ENCODE measurements at places on chromosomes 12 and 14.

GRCh38 chr14:89430391-89431236 lies 13.6 kb upstream of the FOXN3 start:
- DNase-seq = no peak

DNA sequence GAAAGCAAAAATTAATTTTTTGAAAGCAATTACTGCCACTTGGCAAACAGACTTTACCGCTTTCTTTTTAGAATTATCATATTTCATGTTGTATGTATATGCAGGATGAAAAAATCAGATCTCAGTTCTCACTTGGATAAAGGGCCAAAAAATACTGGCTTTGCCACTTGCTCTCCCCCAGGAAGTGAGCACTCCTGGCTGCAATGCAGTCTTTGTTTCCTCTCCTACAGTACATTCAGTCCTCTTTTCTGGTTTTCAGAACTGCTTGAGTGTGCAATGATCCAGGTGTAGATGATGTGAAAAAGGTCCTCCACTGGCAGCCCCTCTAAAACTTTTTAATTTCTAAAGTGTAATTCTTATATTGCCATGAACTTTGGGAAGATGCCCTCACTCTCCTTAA lies 183.4 kb downstream of the SLC25A21 start:
- DNase-seq = no peak

GRCh38 chr14:33370426-33370825 lies 431.7 kb downstream of the NPAS3 start:
- DNase-seq = no peak

- DNase-seq = no peak
Measured at GRCh38 chr12:3493043-3493858, 2.2 kb downstream of the PRMT8 start.

- no peak for DNase-seq
Measured at GRCh38 chr14:23442721-23443356, 7.4 kb upstream of the MYH7 start.

DNA sequence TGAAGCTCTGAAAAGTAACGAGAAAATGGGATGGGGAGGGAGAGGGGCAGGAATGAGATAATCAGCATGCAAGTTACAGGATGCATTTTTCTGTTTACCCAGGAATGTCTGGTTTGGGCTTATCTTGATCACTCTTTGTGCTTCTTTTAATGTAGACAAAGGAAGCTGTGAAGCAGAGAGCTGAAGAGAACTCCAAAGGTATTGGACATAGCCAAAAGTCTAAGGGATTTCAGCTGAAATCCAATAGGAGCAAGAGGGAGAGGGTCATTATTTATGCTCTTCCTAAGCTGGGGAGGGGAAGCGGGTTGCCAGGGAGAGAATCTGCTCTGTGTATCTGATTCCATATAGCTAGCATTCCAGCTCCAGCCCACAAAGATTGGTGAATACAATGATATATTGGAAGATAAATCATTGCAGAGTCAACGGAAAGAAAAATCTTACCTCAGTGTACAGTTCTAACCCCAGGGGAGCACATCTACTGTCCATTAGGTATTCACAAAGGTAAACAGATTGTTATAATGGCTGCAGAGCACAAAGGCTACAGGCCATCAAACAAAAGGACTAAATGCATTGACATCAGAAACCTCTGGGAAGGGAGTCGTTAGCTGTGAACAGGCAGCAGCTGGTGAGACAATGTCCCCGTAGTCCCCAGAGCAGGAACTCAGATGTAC lies 61.0 kb upstream of the PELI2 start:
- no peak for DNase-seq

DNA sequence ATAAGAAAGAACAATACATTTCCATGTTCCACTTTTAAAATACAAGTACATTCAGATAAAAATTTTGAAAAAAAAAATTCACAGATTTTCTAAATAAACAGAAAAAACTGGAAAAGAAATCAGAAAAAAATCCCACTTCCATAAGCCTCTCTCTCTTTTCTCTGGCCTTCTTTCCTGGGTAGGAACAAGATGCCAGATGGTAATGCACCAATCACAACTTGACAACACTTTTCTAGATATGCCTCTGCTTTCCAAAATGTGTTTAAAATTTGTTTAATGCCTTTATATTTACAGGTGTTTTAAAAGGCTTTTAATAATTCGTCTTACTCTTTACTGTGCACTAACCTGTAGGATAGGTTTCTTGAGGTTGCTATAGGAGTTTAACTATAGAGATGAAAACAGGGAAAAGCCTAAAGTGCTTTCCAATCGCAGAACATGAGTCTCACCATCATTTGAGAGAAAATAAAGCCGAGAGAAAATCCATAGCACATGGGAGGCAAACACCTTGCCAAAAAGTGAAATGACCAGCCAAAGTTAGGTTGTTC lies 74.2 kb downstream of the TMTC1 start:
- DNase-seq = no peak

- peak; percentile 81 for DNase-seq
Measured at GRCh38 chr12:47938093-47938492, 25.3 kb upstream of the TMEM106C start.

- peak; percentile 98 for DNase-seq
Measured at GRCh38 chr12:93624595-93625294, 52.3 kb downstream of the SOCS2 start.

- peak; percentile 52 for DNase-seq
Measured at GRCh38 chr12:116416166-116416565, 138.7 kb upstream of the MED13L start.

GRCh38 chr14:55384536-55384935 lies 27.1 kb downstream of the ATG14 start:
- no peak for DNase-seq

DNA sequence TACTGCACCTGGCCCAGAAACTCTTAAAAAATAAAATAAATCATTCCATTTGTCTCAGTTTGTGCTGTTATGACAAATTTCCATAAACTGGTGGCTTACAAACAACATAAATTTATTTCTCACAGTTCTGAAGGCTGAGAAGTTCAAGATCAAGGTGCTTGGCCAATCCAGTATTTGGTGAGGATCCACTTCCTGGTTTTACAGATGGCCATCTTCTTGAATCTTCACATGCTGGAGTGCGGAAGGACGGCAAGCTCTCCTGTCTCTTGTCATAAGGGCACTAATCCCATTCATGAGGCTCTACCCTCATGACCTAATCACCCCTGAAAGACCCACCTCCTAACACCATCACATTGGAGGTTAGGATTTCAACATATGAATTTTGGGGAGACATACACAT lies 29.9 kb upstream of the MYBPC1 start:
- DNase-seq = no peak

GRCh38 chr14:96626916-96627315 lies 124.7 kb downstream of the PAPOLA start:
- no peak for DNase-seq

DNA sequence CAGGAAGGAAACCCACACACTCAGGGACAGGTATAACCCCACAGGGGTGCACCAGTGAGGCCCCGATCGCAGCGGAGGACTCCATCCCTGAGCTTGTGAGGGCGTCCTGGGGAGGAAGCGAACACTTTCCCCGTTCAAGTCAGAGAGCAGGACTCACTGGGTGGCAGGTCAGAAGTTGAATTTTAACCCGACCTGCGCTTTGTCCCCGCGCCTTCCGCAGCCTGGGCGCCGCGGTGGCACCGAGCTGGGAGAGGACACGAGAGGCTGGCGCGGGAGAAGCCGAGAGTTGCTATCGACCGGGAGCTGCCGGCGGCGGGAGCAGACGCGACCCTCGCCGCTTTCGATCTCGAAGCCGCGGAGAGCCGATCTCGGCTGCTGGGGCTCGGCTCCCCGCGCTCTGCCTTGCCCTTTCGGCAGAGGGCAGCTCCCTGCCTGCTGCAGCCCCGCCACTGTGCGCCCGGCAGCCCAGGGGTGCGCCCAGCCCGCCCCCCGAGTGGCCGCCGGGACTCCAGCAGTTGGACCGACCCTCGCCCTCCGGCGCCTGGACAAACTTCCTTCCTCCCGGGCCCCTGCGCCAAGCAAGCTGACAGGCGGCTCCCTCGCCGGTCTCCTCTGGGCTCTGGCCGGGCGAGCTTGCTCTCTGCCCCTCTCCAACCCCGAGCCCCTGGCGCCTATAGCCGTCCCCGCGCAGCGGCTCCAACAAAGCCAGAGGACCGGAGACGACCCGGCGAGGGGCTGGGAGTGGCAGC lies 918 bp downstream of the LIN7A start:
- peak; percentile 54 for DNase-seq

GRCh38 chr12:99250091-99250490 lies 397.5 kb upstream of the GARIN6 start:
- DNase-seq = no peak

GRCh38 chr12:106229036-106229591 lies 18.7 kb downstream of the CKAP4 start:
- DNase-seq = no peak

DNA sequence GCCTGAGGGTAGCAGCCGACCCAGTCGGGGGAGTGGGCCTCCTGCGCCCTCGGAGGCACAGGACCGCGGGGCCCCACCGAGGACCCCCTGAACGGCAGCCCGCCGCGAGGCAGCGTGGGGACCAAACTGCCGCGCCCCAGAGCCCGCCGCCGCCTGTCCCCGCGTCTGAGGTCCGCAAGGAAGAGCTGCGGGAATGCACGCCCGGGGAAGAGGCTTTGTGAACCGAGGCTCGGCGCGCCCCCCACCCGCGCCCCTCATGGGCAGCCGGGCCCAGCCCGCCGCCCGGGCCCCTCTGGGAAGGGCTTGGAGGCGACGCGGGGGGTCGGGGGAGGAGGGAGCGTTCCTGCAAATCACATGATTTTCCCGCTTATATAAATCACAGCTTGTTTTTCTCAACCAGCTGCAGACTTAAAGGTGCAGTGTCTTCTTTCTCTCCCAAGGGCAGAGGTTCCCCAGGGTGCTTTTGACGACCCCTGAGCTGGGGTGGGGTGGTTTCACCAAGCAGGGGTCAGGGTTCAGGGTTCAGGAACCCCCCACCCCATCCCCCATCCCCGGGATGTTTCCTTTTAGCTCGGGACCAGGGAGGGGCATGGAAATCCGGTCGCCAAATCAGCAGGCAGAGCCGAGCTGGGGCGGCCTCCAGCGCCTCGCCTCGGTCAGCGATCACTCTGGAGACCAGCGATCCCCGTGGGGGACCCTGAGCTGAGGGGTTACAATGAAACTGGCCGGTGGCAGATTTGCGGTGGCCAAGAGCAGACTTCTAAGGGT lies 44.7 kb upstream of the ATP23 start:
- DNase-seq = peak; percentile 72

GRCh38 chr12:104142543-104142942 lies 4.5 kb upstream of the NFYB start:
- DNase-seq = no peak

- no peak for DNase-seq
Measured at GRCh38 chr12:121792607-121793439, 665 bp downstream of the RHOF start.

DNA sequence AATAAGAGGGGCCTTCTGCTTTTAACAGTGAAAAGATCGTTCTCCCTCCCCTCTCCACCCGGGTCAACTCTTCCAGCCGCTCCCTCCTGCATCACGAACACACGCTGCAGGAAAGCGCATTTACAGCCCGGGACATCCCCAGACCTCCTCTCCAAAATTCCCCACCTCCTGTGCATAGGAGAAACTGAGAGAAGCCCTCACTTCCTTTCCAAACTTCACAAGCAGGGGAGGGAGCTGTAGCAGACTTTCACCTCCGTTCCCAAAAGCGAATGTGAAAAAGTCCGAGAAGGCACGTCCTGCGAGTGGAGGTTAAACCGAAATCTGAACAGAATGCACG lies 513 bp downstream of the BCAT1 start:
- peak; percentile 50 for DNase-seq

GRCh38 chr14:54420478-54421142 lies 20.6 kb downstream of the CNIH1 start:
- DNase-seq = peak; percentile 58

DNA sequence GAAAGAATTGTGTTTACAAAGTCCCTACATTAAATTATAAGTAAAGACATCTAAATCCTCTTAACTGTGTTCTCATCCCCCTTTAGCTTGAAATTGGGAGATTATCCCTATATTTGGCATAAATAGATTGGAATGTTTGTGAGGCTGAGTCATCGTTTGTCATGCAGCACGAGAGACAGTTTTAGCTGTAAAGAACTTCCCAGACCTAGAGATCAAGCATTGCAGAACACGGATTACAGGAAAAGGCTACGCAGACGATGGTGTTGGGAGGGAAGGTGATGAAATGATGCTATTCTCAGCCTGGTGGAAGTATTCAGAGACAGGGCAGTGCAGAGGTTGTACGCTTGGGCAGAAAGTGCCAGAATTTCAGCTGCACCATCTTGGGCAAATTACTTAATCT lies 93.8 kb downstream of the PTPRB start:
- DNase-seq = peak; percentile 96

GRCh38 chr14:55438066-55438683 lies 2.2 kb downstream of the TBPL2 start:
- peak; percentile 52 for DNase-seq

- DNase-seq = peak; percentile 52
Measured at GRCh38 chr14:42222924-42223471, 616.3 kb downstream of the LRFN5 start.

GRCh38 chr14:75138492-75138891 lies 11.6 kb upstream of the NEK9 start:
- DNase-seq = no peak

DNA sequence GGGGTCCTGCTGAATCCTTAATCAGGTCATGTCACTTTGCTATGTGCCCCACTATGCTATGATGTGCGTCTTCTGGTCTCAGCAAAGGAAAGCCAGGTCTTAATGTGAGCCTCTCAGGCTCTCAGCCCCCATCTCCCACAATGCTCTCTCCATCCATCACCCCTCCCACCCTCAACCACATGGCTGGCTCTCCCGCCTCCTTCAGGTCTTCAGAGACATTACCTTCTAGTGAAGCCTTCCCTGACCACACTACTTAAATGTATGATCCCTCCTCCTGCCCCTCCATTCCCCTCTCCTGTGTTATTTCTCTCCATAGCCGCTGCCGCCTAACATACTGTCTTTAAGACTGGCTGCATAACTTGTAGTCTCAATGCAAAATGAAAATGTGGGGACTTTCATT lies 50.5 kb downstream of the KRT80 start:
- DNase-seq = no peak

- DNase-seq = no peak
Measured at GRCh38 chr14:38860530-38860929, 242.5 kb downstream of the SEC23A start.

GRCh38 chr14:71122866-71123565 lies 215.8 kb downstream of the PCNX1 start:
- DNase-seq = no peak

DNA sequence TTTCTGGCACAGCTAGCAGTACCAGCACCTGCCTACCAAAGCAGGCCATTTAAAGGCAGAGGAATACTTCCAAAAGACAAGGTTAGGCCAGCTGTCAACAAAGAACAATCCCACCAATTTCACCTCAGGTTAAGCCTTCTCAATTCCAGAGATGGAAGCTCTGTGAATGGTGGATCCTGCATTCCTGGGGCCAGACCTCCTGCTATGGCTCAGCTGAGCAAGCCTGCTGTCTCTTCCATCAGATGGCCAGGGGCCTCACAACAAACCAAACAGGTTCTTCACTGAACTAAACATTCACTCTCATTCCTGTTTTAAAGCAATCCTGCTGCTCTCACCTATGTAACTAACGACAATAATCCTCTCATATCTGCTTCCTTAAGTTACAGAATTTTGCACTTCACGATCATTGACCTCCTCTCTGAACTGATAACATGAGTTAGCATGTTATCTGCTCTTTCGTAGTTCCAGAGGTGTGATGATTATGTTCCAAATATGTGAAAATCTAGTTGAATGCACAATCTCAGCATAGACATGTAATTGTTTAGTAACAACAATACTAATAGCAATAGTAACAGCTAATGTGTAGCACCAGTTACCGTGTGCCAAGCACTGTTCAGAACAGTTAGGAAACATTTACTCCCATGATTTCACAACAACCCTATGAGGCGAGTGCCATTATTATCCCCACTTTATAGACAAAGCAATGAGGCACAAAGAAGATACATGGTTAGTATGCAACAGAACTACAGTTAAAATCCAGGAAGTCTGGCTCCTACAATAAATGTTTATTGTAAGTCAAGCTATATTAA lies 73.2 kb downstream of the SLC2A13 start:
- DNase-seq = no peak
